ENCODE measurements at places on chromosomes 13 and 19. TPM values are rescaled to one million over a fixed set of nuclear protein-coding genes. Genes with fewer than 3 reads are reported as not detected.

GRCh38 chr13:20177049-20177831 is 15.5 kb downstream of the GJB2 start:
- DNase-seq, result no peak

FPR1 gene
- total RNA-seq, result not detected

DNA sequence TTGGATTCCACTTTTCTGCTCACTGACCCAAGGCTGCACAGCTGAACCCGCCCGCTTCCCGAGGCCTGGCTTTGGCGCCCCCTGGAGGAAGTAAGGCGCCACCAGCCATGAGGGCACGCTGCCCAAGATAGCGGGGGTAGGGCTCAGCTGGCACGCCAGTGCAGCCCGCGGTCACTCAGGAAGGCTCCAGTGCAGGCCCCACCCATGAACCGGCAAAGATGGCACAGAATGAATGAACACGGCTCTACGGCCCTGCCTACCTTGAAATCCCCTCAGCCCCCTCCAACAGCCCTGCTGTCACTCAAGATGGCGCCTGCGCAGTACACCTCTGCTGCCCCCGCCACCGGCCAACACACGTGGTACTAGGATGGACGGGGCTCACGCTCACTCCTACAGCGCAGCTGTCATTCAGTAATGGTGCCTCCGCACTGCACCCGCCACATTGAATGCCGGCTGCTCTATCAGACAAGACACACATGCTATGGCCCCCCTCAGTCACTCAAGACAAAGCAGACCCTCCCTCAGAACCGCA is 3.0 kb downstream of the PEG3 start:
- DNase-seq, result no peak

- no peak for DNase-seq
These were observed 13.8 kb downstream of the RASA3 start for GRCh38 chr13:114118511-114119123.

FAM216B gene
- total RNA-seq, result not detected

- DNase-seq, result peak; percentile 47
These were observed 21.7 kb upstream of the CALM3 start for GRCh38 chr19:46579361-46579879.

DNA sequence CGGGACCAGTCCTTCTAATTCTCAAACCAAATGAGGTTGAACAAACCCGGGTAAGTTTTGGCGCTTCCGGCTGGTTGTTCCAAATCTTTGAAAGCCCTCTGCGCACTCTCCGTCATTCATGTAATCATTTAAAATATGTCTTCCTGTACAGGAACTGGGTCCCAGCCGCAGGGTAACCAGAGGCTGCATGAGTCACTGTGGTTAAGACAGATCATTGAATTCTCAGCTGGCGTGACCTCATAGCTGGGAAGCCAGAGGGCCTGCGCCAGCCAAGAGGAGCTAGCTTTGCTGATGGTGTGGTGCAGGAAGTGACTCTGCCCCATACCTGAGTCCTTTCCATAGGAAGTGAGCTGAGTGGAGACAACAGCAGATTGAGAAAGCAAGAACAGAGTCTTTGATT is 135.2 kb downstream of the TSHZ3 start:
- no peak for DNase-seq

ZNF506 gene
- 32.3 TPM for total RNA-seq
